ENCODE measurements at places on chromosomes 12 and 14.

- no peak for DNase-seq
These were observed 59.5 kb downstream of the CMAS start for GRCh38 chr12:22105542-22105941.

DNA sequence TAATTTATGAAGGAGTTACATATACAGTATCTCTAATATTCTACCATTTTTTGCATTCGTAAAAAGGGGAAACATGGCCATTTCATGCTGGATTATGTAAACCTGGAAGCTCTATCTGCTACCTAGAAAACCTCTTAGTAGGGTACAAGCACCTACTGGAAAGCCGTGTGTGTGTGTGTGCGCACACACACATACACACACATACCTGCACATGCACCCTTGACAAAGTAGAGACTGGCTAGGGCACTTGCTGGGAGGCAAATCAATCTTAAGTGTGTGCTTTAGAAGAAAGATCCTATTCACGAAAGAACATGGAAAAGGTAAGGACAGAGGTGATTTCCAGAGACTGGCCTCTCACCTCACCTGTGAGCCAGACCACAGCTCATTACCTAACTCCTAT is 190.8 kb downstream of the SLC5A8 start:
- no peak for DNase-seq

DNA sequence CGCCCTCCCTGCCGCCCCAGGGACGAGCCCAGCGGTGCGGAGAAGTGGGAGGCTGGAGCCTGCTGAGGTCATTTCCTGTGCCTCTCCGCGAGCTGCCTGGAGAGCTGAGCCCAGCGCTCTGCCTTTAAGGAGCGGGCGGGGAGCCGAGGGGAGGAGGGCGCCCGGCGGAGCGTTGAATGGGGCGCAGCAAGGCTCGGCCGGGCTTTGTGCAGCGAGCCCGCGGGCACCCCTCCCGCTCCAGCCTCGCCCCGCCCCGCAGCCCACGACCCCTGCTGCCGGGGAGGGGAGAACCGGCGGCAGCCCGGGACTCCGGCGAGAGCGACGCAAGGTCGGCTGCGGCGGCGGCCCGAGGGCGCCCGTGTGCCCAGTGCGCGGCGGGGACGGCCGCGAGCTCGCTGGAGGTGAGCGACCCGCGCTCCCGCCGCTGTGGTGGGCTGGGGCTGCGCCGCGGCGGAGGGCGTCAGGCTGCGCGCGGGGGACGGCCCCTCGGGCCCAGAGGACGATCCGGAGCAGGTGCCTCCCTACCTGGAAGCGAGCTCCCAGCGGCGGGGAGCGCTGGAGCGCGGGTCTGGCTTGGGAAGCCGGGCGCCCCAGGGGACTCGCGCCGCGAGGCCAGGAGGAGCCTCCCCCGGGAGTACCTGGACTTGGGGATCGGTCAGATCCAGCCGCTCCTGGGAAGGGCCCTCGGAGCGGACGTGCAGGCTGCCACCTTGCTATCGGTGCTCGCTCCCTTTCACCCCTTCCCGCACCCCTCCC is at the start of gene PLEKHH1:
TSS of gene PLEKHH1 (plus strand) at position 293 of the 756 bp plus-strand sequence. CDS start 8,578 bp downstream, outside the sequence.
- DNase-seq: peak; percentile 86

- DNase-seq: no peak
These were observed 71.9 kb downstream of the ATP2B1 start for GRCh38 chr12:89636776-89637160.

- no peak for DNase-seq
These were observed 20.5 kb downstream of the CLEC2A start for GRCh38 chr12:9911708-9912107.

- DNase-seq: peak; percentile 81
These were observed 129.4 kb downstream of the SCARB1 start for GRCh38 chr12:124734224-124734788.

DNA sequence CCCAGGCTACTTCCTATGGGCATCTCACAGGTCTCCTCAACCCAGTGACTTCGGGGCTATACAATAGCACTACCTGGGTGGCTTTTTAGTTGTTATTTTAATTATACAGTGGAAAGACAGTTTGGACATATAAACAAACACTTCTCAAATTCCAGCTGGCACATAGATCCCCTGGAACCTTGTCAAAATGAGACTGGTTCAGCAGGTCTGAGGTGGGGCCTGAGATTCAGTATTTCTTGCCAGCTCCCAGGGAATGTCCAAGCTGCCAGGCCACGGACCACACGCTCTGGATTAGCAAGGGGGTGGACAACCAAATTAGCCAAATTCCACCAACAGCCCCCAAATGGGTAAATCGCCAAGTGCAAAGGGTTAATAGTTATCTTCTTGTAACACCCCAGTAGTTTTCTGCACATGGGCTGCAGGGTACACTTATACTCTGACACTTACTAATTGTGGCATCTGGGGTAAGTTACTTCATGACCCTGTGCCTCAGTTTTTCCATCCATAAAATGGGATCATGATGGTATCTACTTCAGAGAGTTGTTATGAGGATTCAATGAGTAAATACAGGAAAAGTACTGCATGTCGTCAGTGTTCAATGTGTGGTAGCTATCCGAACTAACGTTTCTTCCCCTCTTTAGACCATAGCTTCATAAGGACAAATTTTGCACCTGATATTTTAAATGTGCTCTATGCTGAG is 789.4 kb upstream of the TBX3 start:
- DNase-seq: no peak

DNA sequence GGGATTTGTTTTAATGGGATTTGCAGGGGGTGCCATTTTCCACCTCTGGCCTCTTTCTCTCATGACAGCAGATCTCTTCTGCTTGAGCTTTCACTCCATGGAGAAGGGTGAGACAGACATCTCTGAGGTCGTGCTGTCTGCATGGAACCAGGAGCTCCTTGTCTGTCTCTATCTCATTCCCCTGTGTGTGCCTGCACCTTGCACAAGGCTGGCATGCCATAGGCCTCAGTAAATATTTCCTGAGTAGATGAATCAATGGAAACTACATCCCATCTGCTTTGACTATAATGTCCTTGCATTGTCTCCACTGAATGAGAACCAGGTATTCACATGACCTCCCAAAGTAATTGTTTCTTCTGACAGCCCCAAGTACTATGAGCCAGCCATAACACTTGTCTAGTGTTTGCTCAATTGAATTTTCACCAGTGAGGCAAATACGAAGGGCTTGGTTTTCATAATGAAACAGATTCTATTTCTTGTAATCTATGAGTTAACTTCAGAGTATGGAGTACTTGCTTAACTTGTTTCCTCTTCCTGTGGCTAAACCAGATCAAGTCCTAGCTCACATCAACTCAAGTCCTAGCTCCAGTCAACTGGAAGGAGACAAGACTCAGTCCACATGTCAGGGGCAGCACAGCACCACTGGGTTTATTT is 32.3 kb downstream of the KCNK13 start:
- no peak for DNase-seq

DNA sequence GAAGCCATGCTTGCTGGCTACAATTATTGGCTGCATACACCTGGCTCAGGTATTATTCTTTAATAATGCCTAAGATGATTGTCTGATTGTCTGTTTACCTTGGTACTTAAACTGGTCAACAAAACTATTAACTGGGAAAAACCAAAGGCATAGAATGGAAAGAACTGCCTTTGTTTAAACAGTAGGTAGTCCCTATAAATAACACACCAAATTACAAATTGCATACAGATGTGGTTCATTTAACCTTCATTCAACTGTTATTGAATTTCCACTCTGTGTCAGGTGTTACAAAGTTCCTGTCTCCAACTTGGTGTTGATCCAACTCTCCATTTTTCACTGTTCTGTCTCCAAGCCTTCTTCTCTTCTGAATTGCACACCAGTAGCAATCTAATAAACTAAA is 79.8 kb upstream of the FSCB start:
- no peak for DNase-seq

DNA sequence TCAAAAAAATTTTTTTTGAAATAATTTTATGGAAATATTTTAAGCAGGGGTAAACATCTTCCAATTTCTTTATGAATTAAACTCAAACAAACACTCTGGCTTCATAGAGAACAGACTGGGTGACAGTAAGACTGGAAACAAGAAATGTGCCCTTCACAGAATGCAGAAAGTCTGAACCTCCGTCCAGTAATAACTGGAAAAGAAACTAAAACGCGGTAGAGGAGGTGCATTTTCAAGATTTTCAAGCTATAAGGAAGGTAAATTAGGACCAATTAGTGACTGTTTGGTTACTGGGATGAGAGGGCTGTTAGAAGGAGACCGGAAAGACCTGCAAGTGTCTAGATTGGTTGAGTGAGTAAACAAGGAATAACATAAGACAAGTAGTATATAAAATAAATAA is 245.7 kb downstream of the CEP128 start:
- DNase-seq: no peak

- no peak for DNase-seq
These were observed 272 bp downstream of the TBX3 start for GRCh38 chr12:114683709-114684097.

GRCh38 chr12:51626115-51626514 is 35.1 kb downstream of the SCN8A start:
- no peak for DNase-seq

- no peak for DNase-seq
These were observed 107.3 kb upstream of the PTPRR start for GRCh38 chr12:71027856-71028255.

DNA sequence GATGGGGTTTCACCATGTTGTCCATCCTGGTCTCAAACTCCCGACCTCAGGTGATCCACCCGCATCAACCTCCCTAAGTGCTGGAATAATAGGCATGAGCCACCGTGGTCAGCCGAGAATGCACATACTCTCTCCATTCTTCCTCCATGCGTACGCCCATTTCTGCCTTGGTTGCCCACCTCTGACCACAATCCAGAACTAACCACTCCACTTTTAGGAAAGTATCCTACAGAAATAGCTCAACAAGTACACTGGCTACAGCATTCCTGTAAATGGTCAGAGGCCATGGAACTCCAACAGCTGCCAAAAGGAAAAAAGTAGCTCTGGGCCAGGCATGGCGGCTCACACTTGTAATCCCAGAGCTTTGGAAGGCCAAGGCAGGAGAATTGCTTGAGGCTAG is 60.7 kb downstream of the IRF2BPL start:
- DNase-seq: no peak

DNA sequence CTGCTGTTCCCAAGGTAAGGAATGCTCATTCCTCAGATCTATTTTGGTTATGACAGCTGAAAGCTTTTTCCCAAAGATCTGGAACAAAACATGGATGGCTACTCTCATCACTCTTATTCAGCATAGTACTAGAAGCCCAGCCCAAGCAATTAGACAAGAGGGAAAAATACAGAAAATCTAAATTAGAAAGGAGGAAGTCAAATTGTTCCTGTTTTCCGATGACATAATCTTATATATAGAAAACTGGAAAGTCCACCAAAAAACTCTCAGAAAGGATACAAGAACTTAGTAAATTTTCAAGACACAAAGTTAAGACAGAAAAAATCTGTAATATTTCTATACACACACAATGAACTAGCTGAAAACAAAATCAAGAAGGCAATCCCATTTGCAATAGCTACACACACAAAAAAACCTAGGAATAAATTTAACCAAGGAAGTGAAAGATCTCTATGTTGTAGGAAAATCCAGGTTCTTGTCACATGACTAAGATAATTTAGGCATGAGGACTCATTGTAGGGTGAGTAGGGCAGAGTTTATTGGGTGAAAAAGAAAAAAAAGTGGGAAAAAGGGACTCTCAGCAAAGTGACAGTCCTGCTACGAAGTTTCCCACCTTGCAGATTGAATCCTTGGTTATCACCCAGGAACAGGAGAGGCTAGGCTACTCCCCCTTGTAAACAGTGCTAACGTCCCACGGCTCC is 28.6 kb upstream of the KLRB1 start:
- DNase-seq: no peak

- DNase-seq: no peak
These were observed 12.6 kb upstream of the PLEKHH1 start for GRCh38 chr14:67520482-67520881.

GRCh38 chr14:73463411-73463810 is 5.1 kb upstream of the NUMB start:
- DNase-seq: no peak

DNA sequence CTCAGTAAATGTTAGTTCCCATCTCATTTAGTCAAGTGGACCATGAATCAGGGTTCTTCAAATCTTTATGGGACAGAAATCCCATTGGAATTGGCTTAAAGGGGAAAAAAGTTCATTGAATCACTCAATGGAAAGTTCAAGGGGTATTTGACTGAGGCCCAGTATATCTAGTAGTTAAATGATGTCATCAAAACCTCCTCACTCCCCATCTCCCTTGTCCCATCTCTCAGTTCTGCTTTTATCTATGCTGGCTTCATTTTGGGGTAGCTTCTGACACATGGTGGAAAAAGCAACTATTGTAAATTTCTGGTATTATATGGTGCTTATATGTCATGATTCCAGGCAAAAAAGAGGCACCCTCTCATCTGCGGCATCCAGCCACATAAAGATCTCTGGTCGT is 51.9 kb downstream of the DAAM1 start:
- no peak for DNase-seq

GRCh38 chr14:48616931-48617330 is 941.5 kb upstream of the MDGA2 start:
- DNase-seq: no peak

GRCh38 chr12:31834150-31834549 is 105.3 kb upstream of the AMN1 start:
- no peak for DNase-seq

GRCh38 chr12:7242176-7243101 is 53.0 kb downstream of the PEX5 start:
- no peak for DNase-seq

GRCh38 chr14:58617619-58618018 is 20.1 kb upstream of the DACT1 start:
- DNase-seq: no peak

GRCh38 chr14:102200690-102201352 is 61.1 kb downstream of the WDR20 start:
- no peak for DNase-seq

DNA sequence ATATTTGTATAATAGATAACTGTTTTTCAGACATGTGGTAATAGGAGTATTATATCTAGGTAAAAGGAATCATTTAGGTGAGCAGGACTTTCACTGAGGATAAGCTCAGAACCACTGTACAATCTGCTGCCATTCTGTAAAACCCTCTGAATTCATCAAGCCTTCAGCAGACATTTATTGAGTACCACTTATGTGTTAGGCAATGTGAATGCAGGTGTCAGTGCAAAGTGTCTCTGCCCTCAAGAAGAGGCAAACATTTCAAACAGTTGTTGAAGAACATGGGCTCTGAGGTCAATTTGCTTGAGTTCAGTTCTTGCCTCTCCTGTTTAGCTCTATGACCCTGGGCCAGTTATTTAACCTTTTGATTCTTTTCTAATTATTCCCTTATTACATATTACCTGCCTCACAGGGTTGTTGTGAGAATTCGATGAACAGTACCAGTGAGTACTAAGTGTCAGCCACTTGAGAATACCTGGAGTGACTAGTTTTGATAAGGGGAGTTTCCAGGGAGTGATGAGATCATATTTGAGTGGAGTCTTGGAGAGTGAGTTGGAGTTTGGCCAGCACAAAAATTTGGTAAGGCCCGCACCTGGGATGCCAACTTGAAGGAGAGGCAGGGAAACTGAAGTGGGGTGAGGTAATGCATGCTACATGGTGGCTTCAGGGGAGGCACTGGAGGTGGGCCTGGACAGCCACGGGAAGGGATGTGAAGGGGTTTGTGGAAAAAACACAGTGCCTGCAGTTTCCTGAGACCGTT is 33.7 kb downstream of the RASSF8 start:
- no peak for DNase-seq
